ENCODE measurements at places on chromosomes 5 and 9. TPM values are rescaled to one million over a fixed set of nuclear protein-coding genes. Genes with fewer than 3 reads are reported as not detected.

CCDC192 gene
- total RNA-seq: not detected

IFNA13 gene
- total RNA-seq: not detected

AQP7 gene
- total RNA-seq: 0.31 TPM

JAK2 gene
- total RNA-seq: 4.5 TPM

SPARC gene
- 20.5 TPM for total RNA-seq

ARL14EPL gene
- total RNA-seq: 0.43 TPM

MVB12B gene
- total RNA-seq: 7.8 TPM

LHFPL2 gene
- total RNA-seq: 68.3 TPM

GARIN3 gene
- not detected for total RNA-seq

UHRF2 gene
- total RNA-seq: 28.9 TPM

DBH gene
- not detected for total RNA-seq

Measured in A549 treated with Hydrocortisone at 1 μM for 4 hours (cell line).